Stimulated activated CD4-positive, alpha-beta T cell treated with anti-CD3 and anti-CD28 coated beads, Interleukin-1b, Interleukin-23, amount 100 ng/mL, for 1 hour (primary cell): ENCODE measurements at places on chromosomes 7 and 10.

DNA sequence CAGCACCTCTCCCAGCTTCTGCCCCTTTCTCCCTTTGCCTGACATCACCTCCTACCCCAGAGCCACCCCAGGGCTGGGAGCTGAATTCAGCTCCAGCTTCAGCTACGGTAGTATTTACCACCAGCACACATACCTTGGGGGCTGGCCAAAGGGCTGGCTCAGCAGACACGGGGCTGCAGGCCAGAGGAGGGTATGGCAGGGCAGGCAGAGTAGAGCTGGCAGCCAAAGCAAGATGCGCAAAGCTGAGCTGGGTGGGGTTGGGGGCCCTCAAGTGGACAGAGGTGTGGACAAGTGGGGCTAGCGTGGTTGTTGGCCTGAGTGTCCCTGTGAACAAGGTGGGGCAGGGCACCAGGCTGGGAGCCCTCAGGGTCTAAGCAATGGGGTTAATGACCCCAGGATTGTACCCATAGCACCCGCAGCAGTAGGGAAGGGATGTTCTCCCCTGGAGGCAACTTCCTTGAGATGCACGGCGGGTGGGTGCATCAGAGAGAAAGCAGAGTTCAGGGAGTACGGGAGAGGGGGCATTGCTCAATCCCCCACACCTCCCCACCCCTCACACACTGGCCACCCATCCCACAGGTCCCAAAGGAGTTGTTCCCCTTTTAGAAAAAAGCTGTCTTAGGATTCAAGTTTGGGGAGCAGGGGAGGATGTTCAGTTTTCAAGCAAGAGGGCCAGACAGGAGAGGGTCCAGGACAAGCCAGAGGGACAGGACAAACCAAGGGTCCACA is 8.0 kb downstream of the VSIR start:
- DNase-seq: no peak

GRCh38 chr10:110192552-110192951 is 14.9 kb upstream of the MXI1 start:
- no peak for DNase-seq

- DNase-seq: no peak
Measured at GRCh38 chr10:58027426-58027825, 240.3 kb downstream of the IPMK start.

DNA sequence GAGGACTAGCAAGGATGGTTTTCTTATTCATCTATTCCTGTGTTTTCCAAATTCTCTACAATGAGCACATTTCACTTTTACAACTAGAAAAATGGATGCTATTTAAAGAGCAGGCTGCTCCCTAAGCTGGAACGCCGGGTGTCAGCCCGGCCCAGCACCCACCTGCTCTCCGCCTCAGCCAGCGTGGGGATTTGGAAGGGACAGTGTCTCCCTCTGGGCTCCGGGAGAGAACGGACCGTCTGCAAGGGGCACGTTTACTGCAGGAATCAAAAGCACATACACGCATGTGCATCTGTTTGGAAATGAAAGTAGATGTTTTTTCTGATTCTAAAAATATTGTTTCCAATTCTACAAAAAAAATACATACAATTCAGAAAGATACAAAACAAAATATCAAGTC is 2.3 kb upstream of the JAKMIP3 start:
- no peak for DNase-seq

DNA sequence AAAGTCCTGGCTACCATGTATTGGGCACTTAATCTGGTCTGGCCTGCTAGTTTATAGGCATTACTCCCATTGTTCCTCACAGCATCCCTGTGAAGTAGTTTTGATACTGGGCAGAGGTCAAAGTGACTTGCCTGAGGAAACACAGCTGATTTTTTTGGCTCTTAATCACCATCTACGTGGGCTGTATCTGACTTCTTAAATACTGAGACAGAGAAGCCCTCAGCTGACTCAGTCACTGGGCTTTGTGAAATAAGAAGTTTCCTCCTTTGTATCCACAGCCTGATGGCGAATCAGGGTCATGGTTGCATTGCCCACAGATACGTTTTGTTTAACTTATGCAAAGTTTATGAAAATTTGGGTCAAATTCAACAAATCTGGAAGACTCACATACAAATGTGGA is 13.2 kb downstream of the TACR2 start:
- no peak for DNase-seq

GRCh38 chr10:28332726-28333125 is 29.9 kb upstream of the MPP7 start:
- no peak for DNase-seq

DNA sequence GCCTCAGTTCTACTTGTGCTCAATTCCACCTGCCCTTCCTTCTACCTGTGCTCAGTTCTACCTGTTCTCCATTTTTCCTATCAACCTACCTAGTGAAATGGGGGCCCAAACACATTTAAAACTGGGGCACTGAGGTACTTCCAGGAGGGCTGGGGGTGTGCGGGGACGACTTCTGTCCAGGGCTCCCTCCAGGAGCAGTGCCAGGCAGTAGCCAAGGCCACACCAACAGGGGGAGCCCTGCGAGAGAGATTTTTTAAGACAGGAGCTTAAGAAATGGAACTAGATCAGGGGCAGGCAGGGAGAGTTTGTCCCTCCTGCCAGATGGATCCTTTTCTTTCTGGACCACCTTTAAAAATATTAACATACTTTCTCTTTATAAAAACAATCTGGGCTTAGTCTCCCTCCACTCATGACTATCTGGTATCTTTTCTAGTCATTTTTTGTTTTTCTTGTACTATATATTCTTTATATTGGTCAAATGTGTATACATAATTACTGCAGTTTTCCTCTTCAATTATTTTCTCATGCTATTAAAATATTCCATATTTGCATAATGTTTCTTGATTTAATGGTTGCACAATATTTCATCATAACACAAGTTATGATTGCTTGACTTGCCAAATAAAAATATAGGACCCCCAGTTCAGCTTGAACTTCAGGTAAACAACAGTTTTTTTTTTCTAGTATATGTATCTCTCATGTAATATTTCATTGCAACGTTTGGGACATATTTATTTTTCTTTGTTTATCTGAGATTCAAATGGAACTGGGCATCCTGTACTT is 47.3 kb upstream of the INSYN2A start:
- no peak for DNase-seq

DNA sequence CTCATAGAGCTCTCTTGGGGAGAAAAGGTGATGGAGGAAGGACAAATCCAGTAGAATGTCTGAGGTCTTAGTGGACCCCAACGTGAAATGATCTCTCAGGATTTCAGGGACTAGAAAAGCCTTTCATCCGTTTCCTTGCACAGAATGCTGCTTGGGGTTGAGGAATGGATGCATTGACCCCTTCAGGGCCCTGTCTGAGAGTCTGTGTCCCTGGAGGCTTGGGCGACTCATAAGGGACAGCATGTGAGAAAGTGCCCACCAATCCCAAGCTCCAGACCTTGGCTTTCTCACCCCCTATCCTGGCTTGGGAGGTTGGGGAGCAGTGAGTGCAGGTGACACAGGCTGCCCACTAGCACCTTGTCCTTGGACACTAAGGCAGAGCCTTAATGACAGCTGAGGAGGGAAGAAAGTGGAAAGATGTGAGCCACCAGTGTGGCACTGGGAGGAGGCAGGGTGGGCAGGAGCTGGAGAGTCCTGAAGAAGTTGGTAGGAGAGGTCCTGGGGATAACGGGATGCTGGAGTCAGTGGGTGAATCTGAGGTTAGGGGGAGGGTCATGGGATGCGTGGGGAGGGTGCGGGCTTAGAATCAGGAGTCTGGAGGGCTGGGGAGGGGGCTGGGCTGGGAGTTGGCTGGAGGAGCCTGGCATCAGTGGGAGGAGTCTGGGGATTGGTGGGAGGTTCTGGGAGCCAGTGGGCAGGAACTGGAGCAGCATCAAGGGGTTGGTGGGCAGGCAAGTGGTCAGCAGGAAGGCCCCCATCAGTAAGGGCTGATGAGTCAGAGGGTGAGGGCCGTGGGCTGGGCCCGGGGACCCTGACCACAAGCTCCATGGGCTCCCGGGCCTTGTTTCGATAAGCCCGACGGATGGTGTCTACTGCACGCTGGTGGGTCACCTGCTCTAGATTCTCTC is 8.6 kb downstream of the LZTS2 start:
- DNase-seq: no peak

DNA sequence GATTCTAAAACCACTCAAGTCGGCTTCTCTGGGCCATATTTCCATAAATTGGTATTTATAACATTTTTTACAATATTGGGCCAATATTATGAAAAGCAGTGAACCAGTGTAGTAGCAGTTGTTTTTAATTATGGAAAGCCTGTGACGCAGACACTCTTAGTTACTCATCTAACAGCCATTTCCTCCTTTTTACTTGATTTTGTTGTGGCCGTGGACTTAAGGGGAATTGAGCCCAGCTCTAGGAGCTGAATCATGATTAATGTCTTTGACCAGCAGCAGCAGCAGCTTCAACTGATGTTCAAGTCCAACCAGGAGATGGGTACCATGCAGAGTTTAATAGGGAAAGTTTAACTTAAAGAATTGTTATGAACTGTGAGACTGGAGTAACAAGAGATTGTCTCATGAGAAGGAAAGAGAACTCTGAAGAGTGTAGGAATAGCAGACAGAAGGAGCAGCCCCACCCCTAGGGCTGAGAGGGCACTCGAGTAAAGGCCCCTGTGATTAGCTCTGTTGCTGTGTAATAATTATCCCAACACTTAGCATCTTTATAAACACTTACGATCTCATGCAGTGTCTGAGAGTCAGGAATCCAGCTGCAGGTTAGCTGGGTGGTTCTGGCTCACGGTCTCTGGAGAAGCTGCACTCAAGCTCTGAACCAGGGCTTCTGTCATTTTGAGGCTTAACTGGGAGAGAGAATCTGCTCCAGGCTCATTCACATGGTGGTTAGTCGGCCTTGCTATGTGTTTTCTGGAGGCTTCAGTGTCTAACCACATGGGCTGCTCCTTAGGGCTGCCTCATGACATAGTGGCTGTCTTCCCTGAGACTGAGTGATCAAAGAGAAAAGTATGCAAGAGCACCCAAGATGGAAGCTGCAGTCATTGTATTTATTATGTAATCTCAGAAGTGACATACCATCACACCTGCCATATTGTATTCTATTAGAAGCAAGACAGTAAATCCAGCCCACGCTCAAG is 4.6 kb downstream of the LANCL2 start:
- no peak for DNase-seq

DNA sequence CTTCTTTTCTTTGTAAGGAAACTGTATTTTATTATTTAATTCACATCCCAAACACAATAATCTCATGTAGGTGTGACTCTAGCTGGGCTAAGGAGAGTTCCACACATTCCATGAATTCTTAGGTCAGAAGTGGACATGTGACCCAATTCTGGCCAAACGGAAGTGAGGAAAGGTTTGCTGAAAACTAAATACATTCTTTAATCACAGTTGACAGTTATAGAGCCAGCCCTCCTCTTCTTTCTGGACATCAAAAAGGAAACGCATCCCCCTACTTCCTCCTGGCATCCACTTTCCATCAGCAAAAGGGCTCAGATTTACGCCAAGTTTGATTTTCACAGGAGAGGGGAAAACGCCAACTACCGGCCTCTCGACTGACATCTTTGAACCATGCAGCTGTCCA is 774.4 kb upstream of the POM121L12 start:
- no peak for DNase-seq

DNA sequence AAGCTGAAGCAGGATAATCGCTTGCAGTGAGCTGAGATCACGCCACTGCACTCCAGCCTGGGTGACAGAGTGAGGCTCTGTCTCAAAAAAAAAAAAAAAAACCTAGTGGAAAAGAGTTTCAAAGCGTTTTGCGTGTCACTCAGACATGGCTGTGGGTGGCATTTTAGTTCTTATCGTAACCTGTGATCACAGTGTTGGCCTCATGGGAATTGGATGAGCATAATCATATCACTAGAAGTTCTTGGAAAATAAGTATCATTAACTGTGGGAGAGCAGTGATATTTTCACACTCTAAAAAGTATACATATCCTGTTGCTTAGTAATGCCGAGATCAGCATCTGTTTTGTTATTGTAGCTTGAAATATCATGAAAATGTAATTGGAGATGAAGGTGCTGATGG is 92.6 kb downstream of the CREM start:
- DNase-seq: no peak

DNA sequence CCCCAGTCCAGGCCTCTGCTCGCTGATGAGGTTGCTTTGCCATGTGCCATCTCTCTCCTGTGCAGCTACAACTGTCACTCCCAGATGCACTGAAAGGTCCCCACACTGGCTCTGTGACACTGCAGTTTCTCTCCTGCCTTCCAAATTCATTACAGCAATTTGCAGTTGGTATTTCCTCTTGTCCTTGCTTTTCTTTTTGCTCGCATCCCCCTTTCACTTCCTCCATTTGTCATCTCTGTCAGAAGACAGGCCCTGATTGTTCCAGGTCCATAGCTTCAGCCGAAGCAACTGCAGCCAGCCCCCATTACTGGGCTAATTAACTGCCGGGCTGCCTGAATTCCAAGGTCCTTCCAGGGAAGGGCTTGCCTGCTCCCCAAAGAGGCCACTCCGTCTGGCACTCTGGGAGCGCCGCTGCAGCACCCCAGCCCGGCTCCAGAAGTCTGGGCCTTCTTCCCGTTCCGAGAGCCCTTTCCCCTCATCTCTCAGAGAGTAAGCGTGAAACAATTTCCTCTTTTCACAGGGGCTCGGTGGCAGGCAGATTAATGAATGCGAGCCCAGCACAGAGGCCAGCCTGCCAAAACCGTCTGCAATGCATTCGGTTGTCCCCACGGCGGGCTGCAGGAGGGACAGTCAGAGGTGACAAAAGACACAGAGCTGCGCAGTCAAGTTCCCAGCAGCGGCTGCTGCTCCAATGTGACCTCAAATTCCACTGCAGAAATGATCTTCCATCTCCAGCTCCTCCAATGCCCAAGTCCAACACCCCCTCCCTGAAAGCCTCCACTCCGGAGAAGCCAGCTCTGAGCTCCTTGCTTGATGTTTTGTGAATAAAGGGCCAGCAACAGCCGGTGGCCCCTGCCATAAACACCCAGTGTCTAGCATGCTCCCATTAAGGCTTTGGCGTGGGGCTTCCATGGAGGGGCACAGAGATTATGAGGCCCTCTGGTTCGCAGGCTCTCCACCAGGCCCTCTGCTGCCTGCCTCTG is 279.4 kb upstream of the HABP2 start:
- DNase-seq: no peak

DNA sequence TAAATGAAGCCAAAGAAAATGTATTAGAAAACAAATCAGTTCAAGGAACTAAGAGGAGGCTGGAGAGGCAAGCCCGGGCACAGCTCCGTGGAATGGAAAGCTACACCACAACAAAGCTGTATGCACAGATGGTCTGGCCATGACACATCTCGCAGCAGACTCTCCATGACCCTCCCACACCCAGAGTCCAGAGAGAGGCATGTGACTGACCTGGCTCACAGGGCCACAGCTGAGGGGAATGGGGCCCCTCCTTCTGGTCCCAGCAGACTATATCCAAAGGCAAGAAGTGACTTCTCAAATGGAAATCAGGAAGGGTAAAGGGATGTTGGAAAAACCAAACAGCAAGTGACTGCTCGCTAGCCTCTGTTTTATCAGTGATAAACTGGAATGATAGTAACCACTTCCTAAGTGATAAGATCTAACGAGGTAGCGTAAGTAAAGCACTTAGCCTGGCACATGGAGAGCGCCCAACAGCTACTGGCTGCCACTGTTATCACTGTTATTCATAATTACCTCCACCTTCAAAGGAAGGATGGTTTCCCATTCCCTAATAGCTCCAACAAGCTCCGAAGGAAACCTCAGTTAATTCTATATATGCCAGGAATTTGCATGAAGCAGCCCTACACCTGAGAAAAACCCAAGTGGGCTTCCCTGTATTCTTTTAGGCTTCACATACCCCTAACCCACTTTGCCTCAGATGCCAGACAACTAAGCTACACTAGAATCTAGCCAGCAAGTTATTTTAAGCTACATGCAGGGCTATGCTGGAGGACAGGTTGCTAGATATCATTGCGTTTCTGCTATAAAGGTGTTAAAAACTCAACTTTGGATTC is 8.4 kb downstream of the OSBPL3 start:
- no peak for DNase-seq
